ENCODE measurements at places on chromosomes 4 and X.

- no peak for DNase-seq
These were observed 223.1 kb upstream of the DMD start for GRCh38 chrX:33434256-33435092.

GRCh38 chr4:73007526-73008100 is 61.9 kb downstream of the COX18 start:
- DNase-seq = no peak

DNA sequence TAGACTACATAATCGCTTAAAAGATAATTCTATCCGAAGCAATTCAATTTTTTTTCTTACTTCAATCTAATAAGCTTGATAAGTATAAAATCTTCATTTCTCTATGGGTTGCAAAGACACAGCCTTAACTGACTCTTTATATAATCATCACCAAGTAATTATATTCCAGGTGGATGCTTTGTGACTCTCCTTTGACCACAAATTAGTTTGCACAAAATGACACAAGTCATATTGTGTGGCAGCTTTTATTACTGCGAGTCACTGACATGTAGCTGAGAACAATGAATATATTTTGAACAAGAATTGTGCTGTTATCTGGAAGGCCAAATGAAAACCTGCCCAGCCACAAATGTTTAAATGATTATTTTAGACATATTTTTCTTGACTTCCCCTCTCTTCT is 1727.8 kb downstream of the ARAP2 start:
- DNase-seq = no peak

- DNase-seq = no peak
These were observed 48.5 kb downstream of the MRPL1 start for GRCh38 chr4:77911091-77911490.

- no peak for DNase-seq
These were observed 9.9 kb upstream of the MOB1B start for GRCh38 chr4:70892086-70892769.

DNA sequence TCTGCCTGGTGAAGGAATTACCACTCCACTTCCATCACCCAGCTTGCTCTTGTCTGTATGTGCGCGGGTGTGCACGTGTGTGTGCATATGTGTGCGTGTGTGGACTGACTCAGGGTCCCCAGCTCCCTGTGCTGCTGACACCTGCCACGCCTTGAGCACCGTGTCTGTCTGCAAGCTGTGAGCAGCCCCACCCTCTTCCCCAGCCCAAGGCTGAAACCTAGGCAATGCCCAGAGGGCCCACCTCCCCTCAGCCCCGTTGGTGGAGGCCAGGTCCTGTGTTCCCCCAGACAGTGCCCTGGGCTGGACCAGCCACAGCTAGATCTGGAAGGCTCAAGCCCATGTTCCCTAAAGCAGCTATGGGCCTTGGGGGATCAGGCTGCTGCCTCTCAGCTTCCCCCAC is 2.0 kb upstream of the CCNQ start:
- no peak for DNase-seq

- DNase-seq = no peak
These were observed 38.0 kb downstream of the HTT-AS start for GRCh38 chr4:3036131-3036952.

DNA sequence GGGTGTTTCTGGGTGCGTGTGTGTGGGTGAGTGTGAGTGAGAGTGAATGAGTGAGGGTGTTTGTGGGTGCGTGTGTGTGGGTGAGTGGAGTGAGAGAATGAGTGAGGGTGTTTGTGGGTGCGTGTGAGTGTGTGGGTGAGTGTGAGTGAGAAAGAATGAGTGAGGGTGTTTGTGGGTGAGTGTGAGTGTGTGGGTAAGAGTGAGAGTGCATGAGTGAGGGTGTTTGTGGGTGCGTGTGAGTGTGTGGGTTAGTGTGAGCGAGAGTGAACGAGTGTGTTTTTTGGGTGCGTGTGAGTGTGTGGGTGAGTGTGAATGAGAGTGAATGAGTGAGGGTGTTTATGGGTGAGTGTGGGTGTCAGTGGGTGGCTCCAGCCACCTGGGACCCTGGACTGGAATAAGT is 1676.1 kb upstream of the TENM3 start:
- DNase-seq = no peak

DNA sequence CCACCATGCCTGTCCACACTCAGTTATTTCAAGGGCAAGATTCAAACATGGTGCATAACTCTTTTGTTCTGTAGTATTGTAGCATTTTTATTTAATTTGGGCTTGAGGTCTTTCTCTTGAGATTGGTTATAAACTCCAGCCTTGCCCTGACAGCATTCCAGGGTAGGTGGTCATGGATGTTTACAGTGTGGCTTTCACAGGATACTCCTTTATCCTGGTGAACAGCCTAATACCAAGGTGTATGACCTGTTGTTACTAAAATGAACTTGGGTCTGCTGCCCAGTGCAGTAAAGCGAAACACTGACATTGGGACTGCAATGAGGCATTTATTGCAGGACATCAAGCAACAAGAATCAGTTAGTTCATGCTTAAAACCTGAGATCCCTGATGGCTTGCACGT is 434.8 kb downstream of the ANKRD50 start:
- DNase-seq = no peak

GRCh38 chrX:120813982-120814381 is 61.7 kb downstream of the CT47B1 start:
- no peak for DNase-seq

- DNase-seq = no peak
These were observed 124.5 kb downstream of the ATXN3L start for GRCh38 chrX:13195340-13195739.

DNA sequence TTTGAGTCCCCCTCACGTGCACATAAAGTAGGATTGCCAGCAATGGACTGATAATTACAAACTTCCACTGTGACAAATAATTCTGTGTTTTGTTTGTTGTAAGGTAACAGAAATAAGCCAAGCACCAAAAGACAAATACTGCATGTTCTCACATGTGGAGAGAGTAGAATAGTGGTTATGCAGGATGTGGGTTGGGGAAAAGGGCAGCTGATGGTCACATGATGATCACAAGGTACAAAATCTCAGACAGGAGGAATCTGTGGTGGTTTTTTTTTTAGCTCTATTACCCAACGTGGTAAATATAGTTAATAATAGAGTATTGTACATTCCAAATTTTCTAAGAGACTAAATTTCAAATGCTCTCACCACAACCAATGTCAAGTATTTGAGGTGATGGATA is 182.3 kb downstream of the BANK1 start:
- DNase-seq = no peak

DNA sequence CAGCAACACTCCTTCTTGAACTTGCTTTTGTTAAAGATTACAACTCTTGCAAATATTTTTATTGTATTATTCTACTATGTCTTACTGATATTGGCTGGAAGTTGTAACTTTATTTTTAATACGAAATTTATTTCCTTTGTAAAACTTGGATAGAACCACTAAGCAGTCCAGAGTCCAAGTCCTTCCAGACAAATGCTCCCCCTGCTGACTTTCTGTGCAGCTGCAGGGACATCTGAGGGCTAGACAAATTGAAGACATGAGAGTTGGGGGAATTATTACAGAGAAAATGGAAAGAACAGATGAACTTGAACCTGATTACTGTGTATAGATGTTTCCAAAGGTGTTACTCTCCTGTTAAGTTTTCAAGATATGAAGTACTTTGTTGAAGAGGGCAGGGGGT is 238.8 kb downstream of the GRIA3 start:
- no peak for DNase-seq

DNA sequence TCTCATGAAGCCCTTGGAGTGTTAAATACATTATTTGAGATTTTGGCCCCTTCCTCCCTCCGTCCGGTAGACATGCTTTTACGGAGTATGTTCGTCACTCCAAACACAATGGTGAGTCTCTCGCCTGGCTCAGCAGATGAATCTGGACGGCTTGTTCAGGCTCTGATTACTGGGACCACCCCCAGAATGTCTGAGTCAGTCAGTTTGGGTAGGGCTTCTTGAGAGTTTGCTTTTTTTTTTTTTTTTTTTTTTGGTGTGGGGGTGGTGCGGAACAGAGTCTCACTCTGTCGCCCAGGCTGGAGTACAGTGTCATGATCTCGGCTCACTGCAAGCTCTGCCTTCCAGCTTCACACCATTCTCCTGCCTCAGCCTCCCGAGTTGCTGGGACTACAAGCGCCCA is 62.4 kb upstream of the MSANTD1 start:
- no peak for DNase-seq

- peak; percentile 63 for DNase-seq
These were observed at the start of gene KANTR for GRCh38 chrX:53093748-53094581. Gene KANTR (plus strand): TSS chrX:53094142. CDS start chrX:53124273, 30,131 bp downstream.

DNA sequence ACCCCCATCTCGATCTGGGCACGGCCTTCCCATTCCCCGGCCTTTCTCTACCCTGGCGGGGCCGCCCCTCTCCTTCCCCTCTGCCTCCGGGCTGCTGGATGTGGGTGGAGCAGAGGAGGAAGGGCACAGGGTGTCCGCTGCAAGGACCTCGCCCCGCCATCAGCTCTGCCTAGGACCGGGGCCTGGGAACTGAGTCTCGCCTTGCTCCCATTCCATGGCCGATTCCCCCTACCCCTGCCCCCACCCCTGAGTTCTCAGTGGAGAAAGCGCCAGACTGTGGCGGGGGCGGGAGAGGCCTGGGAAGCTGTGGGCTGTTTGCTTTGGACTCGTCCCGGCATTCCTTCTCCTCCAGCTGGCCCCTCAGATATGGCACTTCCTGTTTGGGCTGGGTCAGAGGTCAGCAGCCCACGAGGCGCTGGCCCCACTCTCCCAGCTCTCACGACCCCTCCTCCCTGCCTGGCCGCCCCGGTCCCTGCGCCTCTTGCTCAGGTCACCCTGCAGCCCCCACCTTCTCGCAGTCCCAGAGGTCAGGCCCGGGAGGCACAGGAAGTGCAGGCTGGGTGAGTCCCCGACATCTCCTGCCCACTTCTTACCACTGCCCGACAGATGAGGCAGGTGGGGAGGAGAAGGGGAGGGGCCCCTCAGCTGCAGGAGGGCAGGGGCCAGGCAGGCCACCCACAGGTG is 6.4 kb upstream of the BGN start:
- DNase-seq = no peak

DNA sequence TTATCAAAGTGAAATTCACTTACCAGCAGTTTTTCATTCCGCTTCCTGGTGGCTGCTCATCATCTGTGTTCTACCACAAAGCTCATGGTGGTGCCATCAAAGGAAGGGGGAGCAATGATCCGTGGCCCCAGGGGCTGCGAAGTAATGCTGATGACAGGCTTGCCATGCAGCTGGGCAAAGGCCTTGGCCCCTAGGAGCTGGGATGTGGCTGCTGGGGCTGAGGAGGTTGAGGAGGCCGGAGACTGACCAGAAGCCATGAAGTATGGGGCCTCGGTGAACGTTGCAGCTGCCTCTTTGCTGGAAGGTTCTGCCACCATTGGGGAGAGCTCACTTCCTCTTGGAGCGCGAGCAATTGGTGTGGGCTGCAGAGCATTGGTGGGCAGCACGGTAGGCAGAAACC is 8.4 kb downstream of the C4orf54 start:
- no peak for DNase-seq

GRCh38 chr4:64464581-64464980 is 55.3 kb upstream of the TECRL start:
- no peak for DNase-seq

DNA sequence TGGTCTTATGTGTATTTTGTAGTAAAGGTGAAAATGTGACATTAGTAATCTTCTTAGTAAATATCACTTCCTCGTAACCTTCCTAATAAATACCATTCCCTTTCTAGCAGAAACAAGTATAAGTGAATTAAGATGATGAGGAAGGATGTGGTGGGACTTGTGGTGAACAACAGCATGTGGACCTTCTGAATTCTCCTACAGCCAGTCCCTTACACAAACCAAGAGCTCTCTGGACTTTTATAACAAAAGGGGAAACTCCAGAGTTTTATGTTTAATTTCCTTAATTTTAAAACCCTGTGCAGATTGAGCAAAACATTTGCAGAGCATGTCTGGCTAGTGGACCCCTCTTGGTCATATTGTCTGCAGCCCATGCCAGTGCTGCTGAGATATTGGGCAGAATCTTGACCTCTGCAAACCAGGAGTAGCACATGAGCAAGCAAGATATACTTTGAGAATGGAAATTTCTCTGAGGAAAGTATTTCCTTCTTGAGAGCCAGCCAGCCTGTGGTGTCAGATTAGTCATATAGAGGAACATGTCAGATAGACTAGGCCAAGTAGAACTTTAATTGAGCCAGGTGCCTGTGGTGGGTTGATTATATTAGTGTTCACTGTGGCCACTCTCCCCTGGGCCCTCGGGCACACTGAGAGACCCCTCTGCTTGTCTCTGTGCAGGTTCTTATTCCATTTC is 328.2 kb downstream of the DKK2 start:
- no peak for DNase-seq

GRCh38 chr4:82624819-82625218 is 63.0 kb upstream of the TMEM150C start:
- DNase-seq = no peak

DNA sequence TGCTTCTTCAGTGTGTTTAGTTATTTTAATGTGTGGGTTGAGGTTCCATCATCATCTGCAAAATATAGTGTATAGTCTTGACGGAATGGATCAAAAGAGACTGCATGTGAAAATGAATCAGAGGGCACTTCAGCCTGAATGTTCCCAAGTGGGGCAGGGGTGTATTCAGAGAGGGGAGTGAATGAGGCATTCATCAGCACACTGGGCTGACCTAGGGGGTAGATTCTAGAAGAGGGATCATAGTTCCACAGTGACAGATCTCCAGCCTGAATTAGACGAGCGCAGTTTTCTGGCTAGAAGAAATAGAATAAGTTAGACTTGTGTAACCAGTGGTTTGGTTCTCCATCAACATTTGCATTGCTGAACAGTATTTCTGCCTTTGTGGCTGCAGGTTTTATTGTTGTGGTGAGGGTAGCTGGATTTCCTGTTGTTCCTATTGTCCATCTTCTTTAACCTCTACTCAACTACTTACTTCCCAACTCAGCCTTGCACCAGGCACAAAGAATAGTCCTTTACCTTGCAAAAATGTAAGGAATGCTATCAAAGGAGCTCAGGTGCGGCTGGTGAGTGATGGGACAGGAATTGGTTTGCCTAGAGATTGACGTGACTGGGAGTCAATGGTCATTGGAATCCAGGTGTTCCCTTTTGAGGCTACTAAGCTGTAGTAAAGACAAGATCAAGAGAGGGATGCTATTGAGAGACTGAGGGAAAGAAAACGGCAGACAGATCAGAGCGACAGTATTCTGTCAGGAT is 50.9 kb downstream of the NAP1L5 start:
- no peak for DNase-seq
